ENCODE measurements at places on chromosomes 12 and 14.

DNA sequence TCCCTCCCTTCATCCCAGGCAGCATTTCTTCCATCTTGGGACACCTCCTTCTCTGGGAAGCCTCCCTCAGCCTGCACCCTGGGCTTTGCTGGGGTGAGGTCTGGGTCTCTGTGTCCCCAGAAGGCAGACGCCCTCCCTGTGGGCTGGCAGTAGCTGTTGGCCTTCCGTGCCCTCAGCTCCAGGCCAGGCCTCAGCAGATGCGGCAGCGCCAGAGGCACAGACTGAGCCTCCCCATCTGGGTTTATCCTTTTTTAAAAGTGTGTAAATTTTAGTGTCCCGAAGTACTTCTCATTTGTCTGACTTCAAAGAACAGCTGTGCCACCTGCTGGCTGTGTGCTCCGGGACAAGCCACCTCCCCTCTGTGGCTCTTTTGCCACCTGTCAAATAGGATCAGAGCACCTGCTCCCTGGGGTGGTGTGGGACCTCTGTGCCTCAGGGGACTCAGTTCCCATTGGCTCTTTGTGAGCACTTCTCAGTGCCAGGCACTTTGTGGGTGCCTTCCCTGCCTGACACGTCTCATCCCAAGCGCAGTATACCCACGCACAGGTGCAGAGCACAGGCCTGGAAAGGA is 11.1 kb downstream of the EXOC3L4 start:
- DNase-seq: no peak

DNA sequence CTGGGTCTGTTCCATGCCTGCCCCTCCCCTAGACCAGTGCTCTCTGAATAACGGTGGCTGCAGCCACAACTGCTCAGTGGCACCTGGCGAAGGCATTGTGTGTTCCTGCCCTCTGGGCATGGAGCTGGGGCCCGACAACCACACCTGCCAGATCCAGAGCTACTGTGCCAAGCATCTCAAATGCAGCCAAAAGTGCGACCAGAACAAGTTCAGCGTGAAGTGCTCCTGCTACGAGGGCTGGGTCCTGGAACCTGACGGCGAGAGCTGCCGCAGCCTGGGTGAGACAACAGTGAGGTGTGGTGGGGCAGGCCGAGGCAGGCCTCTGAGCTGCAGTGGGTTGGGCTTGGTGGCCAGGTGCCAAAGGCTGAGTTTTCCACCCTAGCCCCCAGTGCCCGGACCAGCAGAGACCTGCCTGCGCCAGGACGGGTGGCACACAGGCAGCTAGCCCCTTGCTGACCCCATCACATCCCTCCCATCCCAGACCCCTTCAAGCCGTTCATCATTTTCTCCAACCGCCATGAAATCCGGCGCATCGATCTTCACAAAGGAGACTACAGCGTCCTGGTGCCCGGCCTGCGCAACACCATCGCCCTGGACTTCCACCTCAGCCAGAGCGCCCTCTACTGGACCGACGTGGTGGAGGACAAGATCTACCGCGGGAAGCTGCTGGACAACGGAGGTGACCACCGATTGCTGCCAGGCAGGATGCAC is 28.2 kb upstream of the LRP1-AS start:
- no peak for DNase-seq

GRCh38 chr12:69161829-69162228 is 77.5 kb upstream of the CPSF6 start:
- DNase-seq: peak; percentile 35

DNA sequence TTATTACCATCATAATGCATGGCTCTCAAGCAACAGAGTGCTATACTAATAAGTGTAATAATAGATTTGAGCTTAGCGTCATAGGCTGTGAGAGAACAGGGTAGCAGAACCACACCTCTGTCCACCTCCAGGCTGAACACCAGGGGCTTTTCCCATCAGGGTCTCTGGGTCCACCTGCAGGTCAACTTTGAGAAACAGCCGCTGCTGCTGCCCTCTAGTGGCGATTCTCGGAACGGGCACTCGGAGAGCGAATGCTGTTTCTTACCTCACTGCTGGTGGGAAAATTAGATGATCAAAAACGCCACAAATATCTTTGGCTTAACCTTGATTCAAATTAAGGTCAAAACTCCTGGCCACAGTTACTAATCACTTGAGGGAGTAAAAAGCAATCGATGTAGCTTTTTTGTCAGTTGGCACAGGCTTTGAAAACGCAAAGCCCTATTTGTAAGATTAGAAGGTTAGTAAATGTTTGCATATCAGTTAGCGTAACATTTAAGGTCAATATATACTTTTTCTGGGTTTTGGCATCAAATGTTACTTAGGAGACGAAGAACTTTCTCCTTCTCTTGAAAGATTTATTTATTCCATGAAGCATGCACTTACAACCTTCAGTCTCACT is 127.9 kb upstream of the TMEM132D start:
- peak; percentile 10 for DNase-seq

DNA sequence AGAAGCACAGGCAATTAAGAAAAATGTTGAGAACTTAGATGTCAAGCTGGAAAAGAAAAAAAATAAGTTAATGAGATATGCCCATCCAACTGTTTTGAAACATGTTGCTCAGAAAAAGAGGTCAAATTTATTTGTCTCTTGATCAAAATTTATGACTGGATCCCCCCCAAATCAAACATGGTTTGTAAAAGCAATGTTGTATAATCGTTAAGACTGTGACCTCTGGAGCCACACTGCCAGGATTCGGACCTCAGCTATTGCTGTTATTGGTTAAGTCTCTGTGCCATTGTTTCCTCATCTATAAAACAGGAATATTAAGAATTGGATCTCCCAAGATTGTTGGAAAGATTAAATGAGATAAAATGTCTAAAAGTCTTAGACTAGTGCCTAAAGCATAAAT is 51.9 kb upstream of the LRRK2 start:
- no peak for DNase-seq

DNA sequence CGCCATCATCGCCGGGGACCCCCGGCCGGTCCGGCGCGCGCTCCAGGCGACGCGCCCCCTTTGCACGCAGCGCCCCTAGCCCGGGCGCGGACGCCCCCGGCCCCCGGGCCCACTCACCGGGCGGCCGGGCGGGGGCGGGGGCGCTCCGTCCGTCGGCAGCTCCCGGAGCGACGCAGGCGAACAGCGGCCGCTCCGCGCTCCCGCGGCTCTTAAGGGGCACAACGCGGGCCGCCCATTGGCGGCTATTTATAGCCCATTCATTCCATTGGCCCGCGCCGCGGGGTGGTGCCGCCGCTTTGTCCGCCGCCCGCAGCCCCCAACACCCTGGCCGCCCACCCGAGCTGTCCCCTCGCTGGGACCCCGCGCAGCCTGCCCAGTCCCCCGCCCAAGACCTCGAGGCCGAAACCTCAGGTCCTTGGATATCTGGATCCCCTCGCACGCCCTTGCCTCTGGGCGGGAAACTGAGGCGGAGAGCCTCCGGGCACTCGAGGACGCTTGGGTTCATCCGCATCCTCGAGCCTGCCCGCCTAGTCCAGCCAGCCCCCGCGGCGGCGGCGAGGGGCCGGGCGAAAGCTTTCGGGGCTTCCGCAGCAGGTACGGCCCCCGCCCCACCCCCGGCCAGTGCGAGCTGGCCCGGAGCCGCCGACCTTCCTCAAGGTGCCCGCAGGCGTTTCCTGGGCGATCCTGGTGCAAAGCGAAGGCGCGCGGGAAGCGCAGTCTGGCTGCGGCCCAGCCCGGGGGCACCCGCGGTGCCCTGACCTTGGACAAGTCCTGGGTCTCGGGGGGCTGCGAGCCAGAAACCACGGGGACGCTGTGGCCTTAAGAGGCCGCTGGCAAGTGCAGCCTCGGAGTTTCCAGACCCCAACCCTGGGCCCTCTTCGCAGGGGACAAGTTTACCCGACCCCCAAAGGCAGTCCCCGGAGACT is at the start of gene CKB:
TSS of gene CKB (minus strand) at position 182 of the 926 bp plus-strand sequence. CDS start 337 bp downstream, outside the sequence.
- no peak for DNase-seq

GRCh38 chr12:106297681-106298080 is 4.9 kb upstream of the TCP11L2 start:
- DNase-seq: no peak

GRCh38 chr12:19967431-19967830 is 400.9 kb upstream of the PDE3A start:
- DNase-seq: no peak

DNA sequence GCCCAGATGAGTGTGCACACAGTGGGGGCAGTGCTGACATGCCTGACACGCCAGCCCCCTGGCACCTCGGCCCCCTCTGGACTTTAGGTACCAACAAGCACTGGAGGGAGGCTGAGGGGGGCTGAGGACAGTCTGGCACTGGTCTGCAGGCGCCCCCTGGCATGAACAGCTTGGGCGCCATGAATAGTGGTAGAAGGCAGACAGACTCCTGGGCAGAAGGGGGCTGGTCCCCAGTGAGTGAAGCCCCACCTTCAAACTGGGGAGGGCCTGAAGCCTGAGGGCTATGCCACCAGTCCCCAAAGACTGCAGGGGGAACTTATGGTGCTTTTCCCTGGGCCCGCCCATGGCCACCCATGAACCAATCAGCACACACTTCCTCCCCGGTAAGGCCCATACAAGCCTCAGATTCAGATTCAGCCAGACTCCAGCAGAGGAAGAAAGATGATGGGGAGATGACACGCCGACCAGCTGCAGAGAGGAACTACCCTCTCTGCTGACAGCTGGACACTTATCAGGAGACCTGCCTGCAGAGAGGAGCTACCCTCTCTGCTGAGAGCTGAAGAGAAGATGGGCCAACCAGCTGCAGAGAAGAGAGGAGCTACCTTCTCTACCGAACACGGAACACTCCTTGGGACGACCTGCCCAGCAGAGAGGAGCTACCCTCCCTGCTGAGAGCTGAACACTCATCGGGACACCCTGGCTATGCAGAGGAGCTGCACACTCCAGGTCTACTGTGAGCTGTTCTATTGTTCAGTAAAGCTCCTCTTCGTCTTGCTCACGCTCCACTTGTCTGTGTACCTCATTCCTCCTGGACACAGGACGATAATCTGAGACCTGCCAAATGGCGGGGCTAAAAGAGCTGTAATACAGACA is 324.5 kb downstream of the PCNX1 start:
- DNase-seq: peak; percentile 72

GRCh38 chr12:103382736-103383346 is 112.9 kb downstream of the C12orf42 start:
- no peak for DNase-seq

- DNase-seq: no peak
Measured at GRCh38 chr12:2456813-2457186, 338.0 kb upstream of the FKBP4 start.

DNA sequence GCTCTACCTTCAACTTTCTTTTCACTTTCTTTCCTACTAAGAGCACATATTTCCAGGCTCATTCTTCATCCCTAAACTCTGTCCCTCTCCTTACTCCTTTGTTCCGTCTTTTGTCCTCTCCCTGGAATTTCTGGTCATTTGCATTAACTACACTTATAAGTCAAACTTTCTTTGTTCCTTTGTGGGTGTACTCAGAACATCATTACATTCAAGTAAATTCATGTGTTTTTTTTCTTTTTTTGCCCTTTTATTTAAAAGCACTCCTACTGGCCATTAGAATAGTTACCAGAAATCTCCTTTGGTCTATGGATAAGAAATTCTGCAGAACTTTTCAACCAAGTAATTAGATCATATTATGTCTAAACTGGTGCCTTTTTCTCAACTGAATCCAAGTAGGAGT is 802.6 kb downstream of the DIO2 start:
- DNase-seq: no peak

DNA sequence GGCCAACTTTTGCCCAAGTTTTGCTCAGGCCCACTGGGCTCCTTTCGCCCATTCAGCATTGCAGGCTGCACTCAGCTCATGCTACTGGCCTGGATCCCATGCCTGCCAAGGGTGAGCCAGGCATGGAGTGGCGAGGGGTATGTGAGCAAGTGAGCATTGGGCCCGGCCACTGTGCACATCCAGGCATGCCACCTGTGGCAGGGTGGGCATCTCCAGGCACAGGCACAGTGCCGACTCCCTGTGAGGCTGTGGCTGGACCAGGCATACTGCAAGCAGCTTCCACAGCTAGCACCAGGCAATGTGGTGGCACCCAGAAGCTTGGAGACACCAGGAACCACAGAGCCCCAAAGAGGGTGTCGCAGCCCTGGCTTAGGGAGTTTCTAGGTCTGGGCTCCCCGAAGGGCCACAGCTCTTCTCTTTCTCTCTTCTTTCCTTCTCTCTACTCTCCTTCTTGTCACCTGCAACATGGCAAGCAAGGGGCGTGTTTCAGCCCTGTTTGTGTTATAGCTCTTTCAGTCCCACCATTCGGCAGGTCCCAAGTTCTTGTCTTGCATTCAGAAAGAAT is 15.6 kb downstream of the FAM186A start:
- no peak for DNase-seq

- DNase-seq: no peak
Measured at GRCh38 chr12:52616680-52617402, 1.5 kb downstream of the KRT73 start.

DNA sequence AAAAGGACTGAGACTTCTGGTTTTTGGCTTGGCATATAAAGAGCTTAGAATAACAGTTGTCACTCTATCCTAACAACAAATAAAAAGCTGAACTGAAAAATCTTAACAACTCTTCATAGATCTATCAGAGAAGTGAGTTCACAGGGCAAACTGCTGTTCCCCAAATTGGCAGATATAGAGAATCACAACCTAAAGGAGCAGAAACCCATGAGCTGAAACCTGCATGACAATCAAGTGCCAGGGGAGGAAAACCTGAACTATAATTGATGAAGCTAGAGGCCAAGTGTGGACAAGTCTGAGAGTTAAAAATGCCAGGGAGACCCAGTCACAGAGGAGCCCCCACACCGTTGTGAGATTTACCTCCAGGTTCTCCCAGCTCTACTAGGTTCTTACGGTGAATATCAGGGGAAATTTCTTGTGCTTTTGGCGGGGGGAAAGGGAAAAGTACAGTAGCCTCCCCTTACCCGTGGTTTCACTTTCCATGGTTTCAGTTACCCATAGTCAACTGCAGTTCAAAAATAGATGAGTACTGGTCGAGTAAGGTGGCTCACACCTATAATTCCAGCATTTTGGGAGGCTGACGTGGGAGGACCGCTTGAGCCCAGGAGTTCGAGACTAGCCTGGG is 53.9 kb downstream of the ATF7 start:
- DNase-seq: no peak

- peak; percentile 43 for DNase-seq
Measured at GRCh38 chr14:104924421-104925213, at the start of gene PLD4. Gene PLD4 (plus strand): TSS chr14:104924879. CDS start chr14:104927141, 2,262 bp downstream.

GRCh38 chr12:86249851-86250250 is 6.3 kb downstream of the MGAT4C start:
- no peak for DNase-seq

DNA sequence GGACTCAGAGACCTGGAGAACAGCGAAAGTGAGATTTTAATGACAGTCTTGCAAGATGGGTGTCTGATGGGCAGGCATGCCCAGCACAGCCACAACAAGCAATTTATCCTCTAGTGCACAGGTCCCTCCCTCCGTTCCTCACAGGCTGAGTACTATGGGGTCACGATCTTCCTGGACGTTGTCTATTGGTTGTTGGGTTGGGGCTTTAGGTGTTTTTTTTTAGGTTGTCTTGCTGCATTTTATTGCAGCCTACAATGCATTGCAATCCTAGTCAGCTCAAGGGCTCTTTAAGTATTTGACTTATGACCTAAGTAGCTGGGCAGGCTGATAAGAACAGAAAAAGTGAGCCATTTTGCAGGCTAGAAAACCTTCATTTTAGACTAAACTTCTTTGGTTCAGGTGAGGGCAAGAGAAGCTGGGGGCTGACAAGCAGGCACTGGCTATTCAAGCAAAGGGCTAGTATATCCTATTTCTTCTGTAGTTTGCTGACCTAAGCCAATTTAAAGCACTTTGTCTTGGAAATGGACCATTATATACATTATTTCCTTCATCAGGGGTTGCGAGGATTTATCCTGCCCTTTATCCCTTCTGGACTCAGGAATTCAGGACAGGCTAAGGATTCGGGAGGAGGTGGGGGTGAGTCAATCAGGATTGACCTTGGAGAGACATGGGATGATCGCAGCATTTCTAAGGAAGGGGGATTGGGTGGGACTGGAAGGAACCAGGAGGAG is 6.0 kb downstream of the KRT7 start:
- no peak for DNase-seq

- DNase-seq: peak; percentile 87
Measured at GRCh38 chr12:92466391-92467305, 236.1 kb upstream of the PLEKHG7 start.
